ENCODE measurements at places on chromosomes 7 and 10. TPM values are rescaled to one million over a fixed set of nuclear protein-coding genes. Genes with fewer than 3 reads are reported as not detected.

Gene OR2A1
- 0.63 TPM for polyA plus RNA-seq

Gene CALHM1
- polyA plus RNA-seq: 0.04 TPM

DNA sequence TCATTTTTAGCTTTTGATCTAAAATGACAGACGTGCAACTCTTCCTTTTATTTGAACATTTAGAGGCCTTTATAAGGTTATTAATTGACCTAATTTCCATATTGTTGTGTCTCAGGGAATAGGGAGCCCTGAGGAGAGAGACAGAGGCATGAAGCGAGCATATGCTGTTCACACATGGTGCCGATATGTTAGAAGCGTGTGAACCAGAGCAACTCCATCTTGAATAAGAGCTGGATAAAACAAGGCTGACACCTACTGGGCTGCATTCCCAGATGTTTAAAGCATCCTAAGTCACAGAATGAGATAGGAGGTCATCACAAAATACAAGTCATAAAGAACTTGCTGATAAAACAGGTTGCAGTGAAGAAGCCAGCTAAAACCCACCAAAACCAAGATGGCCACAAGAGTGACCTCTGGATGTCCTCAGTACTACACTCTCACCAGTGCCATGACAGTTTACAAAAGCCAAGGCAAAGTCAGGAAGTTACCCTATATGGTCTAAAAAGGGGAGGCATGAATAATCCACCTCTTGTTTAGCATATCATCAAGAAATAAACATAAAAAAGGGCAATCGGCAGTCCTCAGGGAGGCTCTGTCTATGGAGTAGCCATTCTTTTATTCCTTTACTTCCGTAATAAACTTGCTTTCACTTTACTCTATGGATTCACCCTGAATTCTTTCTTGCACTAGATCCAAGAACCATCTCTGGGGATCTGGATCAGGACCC is 80.1 kb downstream of the SEC61G start:
- no peak for DNase-seq

DNA sequence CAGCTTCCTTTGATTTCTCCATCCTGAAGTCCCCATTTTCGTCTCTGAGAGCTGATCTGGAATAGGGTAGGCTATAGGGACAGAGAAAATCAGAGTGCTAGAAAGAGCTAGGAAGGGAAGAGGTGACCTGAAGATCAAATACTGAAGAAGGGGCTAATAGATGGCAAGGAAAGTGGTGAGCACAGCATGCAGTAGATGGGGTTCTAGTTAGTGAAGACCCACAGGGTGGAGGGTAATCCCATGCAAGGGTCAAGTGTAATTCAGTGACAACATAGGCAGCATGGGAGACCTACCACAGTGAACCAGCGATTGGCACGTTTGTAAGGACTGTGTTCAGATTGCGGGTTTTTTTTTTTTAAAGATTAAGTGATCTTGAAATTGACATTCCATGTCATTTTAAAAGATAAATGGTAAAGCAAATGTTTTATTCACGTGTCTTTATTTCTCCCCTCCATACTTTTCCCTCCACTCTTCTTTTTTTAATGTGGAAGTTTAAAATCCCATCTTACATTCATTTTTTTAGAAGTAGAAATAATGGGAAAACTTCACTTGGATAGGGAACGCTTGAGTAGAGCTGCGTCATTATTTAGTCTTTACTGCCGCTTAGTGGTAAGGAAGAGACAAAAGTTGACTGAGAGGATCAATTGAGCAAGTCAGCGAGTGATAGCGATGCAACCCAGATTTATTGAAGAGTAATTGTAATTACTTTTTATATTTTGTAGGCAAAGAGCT is 21.0 kb upstream of the ABI1 start:
- no peak for DNase-seq

- no peak for DNase-seq
Observed at GRCh38 chr7:116669769-116670168, 2.2 kb upstream of the MET start.

GRCh38 chr10:33807531-33808359 is 473.3 kb upstream of the NRP1 start:
- no peak for DNase-seq

DNA sequence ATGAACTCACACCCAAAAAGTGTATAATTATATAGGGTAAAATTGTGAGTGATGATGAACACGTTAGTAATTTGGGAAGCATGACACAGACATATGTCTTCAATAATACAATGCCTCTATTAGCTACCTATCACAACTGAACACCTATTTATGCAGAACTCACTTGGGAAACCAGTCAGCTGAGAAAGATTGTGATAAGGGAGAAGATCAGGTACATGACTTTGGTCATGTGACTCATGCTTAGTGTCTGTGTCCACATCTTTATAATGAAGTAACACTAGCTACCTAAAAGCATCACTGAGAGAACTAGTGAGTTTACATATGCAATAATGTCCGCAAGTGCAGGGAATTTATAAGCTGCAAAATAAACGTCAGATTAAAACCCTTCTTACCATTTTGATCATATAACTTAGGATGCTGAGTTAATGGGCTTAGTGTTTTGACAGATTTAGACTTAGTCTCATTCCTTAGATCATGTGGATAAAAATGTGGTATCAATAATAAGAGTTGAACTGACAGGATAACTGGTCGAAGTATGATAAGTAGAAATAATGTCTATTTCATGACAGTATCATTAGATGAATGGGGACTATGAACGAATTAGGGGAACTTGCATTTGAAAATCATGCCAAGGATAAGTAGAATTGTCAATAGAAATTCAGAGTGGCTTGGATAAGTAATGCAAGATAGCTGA is 11.6 kb downstream of the VWDE start:
- no peak for DNase-seq

DNA sequence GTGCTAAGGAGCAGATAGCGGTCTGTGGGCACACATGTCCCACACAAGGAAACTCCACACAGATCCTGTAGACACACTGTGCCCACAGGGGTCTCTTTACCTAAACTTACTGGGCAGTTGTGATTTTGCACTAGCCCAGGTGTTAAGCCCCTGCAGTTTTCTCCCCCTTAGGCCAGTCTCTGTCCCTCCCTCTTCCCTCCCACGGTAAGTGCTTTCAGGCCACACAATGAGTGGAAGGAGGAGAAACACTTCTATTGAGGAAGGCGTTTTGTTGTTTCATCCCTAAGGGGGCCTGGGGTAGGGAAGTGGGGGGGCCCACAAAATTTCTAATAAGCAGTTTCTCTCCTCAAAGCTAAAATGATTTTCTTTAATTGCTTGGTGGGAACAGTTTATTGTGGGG is 51.4 kb downstream of the FBXW4 start:
- no peak for DNase-seq

GRCh38 chr10:76282061-76283025 is 850.9 kb downstream of the LRMDA start:
- no peak for DNase-seq

DNA sequence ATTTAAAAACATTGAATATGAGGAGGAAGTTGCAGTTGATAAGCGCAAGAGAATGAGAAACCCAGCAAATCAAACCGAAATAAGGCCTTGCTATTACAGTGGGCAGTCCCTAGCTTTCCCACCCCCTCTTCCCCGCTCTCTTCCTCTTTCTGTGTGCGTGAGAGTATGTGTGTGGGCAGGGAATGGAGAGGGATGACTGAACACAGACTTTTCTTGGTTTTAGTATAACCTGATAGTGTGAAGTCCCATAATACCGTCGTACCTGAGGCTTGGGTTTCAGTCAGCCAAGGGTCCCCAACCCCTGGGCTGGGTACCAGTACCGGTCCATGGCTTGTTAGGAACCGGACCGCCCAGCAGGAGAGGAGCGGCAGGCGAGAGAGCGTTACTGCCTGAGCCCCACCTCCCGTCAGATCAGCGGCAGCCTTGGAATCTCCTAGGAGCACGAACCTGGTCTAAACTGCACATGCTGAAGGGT is 255.3 kb downstream of the CELF2 start:
- no peak for DNase-seq
